ENCODE measurements at places on chromosomes 4 and X.

- no peak for DNase-seq
Measured at GRCh38 chr4:152735906-152736305, 43.6 kb downstream of the TIGD4 start.

DNA sequence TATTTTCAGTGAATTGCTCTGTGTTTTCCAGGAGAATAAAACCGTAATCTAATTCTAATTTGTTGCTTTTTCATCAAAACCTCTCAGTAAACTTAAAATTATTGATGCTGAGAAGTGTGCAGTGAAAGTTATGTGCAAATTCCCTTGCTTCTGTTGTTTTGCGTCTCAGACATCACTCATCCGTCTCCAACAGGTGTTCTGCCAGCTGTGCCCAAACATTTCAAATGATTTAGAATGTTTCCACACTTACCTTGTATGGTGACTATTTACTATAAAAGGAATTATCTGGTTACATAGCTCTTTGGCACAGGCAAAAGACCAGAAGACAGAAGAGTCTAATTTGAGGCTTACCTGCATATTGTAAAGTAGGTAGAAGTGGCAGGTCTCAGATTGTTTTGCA lies 184.0 kb downstream of the BMPR1B start:
- DNase-seq = no peak

GRCh38 chr4:8589823-8590545 lies 2.6 kb upstream of the CPZ start:
- DNase-seq = no peak

GRCh38 chr4:119730671-119730950 lies 102.0 kb upstream of the PDE5A start:
- no peak for DNase-seq

DNA sequence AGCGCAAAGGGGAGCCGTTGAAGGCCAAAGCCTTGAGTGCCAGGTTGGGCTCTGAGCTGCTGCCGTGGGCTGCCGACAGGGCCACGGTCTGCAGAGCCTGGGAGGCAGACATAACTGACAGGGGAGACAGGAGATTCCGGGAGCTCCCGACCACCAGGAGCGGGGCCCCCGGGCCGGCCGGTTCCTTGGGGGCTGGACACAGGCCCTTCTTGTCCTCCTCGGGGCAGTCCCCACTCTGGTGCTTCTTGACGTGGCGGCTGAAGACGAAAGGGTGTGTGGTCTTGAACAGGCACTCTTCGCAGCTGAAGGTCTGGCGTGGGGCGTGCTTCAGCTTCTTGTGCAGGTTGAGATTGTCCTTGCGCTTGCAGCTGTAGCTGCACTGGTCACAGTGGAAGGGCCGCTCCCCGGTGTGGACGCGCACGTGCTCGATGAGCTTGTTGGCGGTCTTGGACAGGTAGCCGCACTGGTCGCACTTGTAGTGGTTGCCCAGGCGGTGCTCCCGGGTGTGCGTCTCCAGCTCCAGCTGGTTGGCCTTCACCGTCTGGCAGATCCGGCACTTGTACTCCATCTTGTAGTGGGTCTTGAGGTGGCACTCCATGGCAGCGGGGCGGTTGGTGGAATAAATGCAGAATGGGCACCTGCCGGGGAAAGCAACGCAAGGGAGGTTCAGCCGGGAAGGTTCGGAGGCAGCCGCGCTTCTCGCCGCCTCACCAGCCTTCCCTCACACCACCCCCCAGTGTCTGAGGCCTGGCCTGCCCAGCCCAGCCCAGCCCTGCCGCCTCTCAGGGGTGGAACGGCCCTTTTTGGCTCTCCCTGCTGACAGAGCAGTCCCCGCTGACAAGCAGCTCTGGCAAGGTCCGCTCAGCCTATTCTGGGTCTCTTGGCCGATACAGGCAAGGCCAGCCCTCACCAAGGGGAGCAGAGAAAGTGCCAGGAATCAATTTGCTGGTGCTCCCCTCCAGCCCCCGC lies 81.3 kb downstream of the C4orf51 start:
- DNase-seq = no peak

DNA sequence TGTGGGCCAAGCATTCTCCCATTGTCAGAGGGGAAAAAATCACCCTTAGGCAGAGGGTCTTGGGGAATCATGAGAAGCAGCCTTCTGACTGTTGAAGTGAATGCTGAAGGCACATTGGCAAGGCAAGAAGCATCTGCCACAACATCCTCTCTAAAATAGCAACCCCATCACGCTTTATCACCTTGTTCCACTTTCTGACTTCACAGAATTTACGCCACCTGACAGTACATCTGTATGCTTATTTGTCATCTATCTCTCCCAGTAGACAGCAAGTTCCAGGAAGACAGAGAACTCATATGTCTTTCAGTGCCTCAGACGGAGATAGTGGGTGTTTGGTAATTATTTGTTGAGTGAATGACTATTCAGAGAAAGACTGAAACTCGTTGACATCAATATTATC lies 68.4 kb upstream of the SCML1 start:
- DNase-seq = no peak

- no peak for DNase-seq
Measured at GRCh38 chr4:1061056-1061700, 49.8 kb downstream of the FGFRL1 start.

GRCh38 chrX:134533952-134534351 lies 74.0 kb downstream of the HPRT1 start:
- no peak for DNase-seq

GRCh38 chr4:122914292-122914904 lies 8.0 kb downstream of the NUDT6 start:
- peak; percentile 22 for DNase-seq

DNA sequence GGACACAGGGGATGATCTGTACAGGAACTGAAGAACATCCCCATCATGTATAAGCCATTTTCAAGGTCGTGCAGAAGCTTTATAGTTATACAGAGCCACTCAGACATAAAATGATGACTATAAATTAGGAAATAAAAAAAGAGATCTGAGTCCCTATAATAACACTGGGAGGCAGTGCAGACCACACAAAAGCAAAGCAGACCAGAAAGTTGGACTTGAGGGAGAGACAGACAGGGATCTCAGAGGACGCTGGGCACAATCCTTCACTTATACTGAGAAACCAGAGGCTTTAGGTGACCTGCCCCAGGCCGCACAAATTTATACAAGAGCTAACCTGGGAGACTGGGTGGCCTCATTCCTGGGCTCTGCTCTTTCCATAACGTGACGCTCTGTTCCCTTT lies 70.5 kb downstream of the HADH start:
- peak; percentile 21 for DNase-seq

DNA sequence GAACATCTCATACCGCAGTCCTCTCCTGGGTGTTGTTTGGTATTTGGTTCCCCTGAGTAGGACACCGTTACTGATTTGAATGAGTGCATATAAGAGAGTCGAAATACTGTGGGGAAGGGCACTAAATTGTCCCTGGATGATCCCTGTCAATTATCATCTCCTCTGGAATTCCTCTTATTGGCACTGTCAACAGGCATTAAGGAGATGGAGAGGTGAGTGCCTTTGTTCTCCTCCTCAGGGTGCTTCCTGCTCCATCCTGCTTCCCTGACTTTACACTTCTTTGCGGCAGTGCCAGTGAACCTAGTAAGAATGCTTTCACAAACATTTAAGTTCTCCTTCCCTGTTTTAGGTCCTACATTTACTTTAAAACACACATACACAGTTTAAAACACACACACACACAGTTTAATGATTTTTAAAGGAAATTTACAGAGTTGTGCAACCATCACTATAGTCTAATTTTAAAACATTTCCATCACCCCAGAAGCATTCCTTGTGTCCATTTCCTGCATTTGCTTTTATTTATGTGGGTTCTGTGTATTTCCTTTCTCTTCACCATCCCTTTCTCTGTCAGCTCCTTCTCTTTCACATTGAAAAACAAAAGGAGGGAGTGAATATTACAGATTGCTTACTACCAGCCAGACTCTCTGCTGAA lies 20.9 kb upstream of the ZRSR2 start:
- DNase-seq = no peak

DNA sequence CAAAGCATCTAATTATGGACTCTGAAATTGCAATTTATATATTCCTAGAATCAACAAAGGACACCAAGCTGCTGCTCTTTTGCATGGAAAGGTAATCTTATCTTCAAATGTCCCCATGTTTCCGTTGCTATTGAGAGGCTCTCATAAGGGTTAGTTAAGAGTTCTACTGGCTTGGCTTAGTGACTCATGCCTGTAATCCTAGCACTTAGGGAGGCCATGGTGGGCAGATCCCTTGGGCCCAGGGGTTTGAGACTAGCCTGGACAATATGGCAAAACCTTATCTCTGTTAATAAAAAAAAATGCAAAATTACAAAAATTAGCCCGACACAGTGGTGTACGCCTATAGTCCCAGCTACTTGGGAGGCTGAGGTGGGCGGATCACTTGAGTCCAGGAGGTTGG lies 93.4 kb upstream of the RAPGEF2 start:
- no peak for DNase-seq

GRCh38 chrX:2907295-2907694 lies 21.8 kb downstream of the ARSD start:
- DNase-seq = no peak

GRCh38 chrX:40152741-40153344 lies 55.1 kb upstream of the BCOR start:
- peak; percentile 65 for DNase-seq

DNA sequence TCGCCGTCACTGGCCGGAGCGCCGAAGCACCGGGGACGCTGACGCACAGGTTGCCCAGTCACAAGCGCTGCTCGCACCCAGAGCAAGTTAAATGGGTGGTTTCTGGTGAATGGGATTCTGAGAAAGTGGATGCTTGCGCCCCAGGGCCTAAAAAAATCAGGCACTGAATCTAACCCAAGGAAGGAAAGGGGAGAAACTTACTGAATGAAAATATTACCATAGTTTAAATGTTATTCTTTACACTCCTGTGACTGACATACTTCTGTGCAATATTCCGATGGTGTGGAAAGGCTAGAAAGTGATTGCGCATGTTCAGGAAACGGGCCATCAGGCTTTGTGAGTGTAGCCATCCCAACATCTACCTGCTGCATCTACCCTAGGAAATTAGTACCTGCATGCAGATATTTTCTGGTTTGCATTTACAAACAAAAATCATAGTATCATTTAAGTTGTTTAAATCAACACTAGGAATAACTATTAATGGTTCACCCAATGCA lies 838 bp upstream of the ABCG2 start:
- peak; percentile 33 for DNase-seq
